ENCODE measurements at places on chromosomes 12 and 14. TPM values are rescaled to one million over a fixed set of nuclear protein-coding genes. Genes with fewer than 3 reads are reported as not detected.

The IL26 gene
- 1.1 TPM for total RNA-seq

The RND1 gene
- 2.2 TPM for total RNA-seq

The RHEBL1 gene
- 13.3 TPM for total RNA-seq

The TMEM119 gene
- 0.28 TPM for total RNA-seq

The HSPB8 gene
- total RNA-seq, result not detected

The FAM186B gene
- 0.07 TPM for total RNA-seq

The PLEKHG7 gene
- not detected for total RNA-seq

The TSPAN19 gene
- total RNA-seq, result not detected

The TMED10 gene
- 179 TPM for total RNA-seq

The CMKLR1 gene
- not detected for total RNA-seq

The GNB3 gene
- 0.76 TPM for total RNA-seq

The TMX1 gene
- total RNA-seq, result 38.8 TPM

The PTPRO gene
- total RNA-seq, result 0.46 TPM

The CISTR gene
- not detected for total RNA-seq

The ENDOU gene
- total RNA-seq, result not detected

The GNPTAB gene
- total RNA-seq, result 20.4 TPM

The PABPN1 gene
- total RNA-seq, result 338 TPM

The MLEC gene
- total RNA-seq, result 89.5 TPM

The ADAMTS20 gene
- total RNA-seq, result not detected

The NRDE2 gene
- 25.3 TPM for total RNA-seq

The TAS2R20 gene
- 1.2 TPM for total RNA-seq

The IGFBP6 gene
- total RNA-seq, result 1.3 TPM

The CLEC4D gene
- total RNA-seq, result not detected

The CFL2 gene
- 6.8 TPM for total RNA-seq

The MFAP5 gene
- total RNA-seq, result not detected

The TPH2 gene
- total RNA-seq, result not detected

The SYNDIG1L gene
- not detected for total RNA-seq

The EPYC gene
- not detected for total RNA-seq

The CMA1 gene
- 0.39 TPM for total RNA-seq

The HHIPL1 gene
- total RNA-seq, result 0.07 TPM

The ABCC9 gene
- not detected for total RNA-seq
